Spleen (tissue), 13 donors: ENCODE measurements at places on chromosomes 2 and 18.
A peak's percentile ranks its signal among the peaks of the same experiment; 100 is the strongest.

GRCh38 chr2:149540138-149540537 lies 47.4 kb downstream of the MMADHC start:
- DNase-seq, result no peak

DNA sequence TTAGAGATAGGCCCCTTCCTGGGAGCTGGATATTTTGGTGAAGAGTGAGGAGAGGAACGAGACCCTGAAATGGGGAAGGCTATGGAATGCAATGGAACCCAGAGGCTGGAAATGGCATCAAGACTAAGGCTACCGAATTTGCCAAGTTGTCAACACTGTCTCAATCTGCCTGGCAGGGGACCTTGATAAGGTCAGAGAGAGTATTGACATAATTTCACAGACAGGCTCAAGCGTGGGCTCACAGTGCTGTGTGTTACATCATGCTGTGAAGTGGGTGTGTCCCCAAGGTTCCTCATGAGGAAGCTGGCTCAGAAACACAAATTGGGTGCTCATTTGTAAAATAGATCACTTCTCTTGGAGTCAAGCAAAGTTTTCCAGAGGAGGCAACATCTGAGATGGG lies 51.8 kb upstream of the CYRIA start:
- DNase-seq, result no peak

DNA sequence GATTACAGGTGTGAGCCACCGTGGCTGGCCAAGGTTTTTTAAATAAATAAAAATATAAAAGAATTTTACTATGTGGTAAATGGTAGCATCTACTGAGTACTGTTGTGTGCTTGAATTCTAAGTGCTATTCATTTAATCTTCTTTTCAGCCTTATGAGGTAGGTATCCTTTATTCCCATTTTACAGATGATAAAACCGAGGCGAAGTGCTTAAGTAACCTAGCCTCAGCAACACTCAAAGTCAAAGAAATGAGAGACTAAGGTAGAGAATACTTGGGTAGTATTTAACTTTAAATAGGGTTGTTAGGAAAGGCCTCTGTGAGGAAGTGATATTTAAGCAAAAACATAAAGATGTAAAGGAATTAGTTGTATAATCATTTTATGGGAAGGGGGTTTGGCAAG lies 5.7 kb upstream of the THOC1 start:
- DNase-seq, result no peak

- no peak for DNase-seq
Measured at GRCh38 chr2:38237311-38237710, 139.8 kb downstream of the ATL2 start.

DNA sequence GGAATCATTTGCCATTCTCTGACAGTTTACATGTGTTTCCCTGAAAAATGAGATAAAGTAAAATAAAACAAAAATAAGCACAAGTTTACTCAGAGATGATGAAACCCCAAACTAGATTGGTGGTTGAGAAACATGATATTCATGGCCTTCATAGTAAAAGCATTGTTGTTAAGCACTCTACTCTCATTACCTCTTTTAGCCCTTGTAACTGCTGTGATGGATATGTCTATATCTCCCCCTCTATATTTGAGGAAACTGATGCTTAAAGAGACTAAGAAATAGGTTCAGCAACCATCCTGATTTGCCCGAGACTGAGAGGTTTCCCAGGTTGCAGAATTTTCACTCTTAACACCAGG lies 33.9 kb upstream of the GALNT3 start:
- DNase-seq, result no peak

DNA sequence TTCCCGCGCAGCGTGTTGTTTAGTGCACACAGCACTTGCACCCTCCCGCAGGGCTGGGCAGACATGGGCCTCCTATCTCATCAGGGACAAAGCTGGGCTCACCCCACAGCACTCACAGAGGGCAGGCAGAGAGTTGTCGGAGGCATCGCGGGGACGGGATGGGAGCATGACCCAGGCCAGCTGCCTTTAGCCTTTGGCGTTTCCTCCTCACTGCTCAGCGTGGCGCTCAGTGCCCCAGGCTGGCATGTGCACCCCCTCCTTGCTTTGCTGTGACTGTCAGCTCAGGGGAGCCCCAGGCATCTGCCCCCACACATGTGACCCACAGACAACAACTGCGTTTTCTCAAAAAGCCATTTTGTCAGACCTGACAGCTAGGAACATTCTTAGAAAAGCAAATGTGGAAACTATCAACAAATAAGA lies 101.1 kb downstream of the RNF144A start:
- no peak for DNase-seq

GRCh38 chr18:33839452-33840211 lies 261.6 kb downstream of the ASXL3 start:
- no peak for DNase-seq

DNA sequence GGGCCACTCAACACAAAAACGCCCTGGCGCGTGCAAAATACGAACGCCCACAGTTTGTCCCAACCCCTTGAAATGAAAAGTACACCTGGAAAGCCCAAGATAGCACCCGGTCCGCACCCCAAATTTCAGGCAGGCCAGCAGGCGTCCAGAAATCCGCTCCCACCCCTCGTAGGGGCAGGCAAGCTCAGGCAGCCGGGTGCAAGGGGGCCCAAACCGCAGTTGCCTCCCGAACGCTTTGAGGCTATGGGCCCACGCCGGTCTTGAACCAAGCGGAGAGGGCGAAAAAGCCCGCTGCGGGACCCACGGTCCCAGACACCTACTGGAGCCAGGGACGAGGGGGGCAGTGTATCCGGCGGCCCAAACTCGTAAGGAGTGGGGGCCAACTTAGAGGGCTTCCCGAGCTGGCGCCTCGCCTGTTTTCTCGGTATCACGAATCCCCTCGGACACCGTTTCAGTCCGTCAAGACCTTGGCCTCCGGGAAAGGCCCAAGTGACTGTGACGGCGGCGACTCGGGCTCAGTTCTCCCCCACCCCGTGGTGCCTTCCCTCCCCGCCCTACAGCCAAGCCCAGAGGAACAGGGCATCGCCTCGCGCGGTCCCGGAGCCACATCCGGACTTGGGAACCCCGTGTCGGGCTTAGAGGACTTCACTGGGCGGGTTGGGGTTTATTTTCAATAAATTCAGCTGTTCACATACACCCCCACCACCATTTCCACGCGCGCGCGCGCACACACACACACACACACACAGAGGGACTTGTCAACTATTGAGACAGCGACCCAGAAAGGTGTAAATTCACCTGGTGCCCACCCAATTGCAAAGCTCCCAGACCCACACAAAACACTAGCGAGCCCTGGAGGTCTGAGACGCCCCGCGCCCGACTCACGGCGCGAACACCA lies 6.2 kb upstream of the SATB2 start:
- DNase-seq, result peak; percentile 77

GRCh38 chr2:71348302-71348701 lies 16.7 kb downstream of the ZNF638 start:
- DNase-seq, result no peak

DNA sequence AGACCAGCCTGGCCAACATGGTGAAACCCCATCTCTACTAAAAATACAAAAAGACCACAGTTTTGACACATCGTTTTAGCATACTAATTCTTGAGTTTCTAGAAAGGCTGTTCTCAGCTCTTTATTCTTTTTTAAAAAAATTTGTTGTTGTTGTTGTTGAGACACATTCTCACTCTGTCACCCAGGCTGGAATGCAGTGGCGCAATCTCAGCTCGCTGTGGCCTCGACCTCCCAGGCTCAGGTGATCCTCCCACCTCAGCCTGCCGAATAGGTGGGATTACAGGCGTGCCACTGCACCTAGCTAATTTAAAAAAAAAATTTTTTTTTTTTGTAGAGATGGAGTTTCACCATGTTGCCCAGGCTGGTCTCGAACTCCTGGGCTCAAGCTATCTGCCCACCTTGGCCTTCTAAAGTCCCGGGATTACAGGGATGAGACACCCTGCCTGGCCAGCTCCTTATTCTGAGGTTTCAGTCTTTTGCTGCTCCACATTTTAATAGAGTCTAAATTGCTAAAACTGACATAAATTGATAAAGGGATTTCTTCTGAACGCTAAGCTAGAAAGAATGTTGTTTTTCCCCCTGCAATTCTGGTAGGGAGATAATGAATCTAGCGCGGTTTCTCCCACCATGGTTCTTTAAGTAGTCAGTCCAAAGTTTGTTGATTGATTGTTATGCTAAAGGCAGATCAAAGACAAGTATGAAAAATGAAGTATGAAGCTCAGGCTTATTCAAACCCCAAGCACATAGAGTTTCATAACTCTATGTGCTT lies 32.6 kb upstream of the CABLES1 start:
- DNase-seq, result peak; percentile 28

- peak; percentile 65 for DNase-seq
Measured at GRCh38 chr2:46813020-46813415, 102.6 kb downstream of the MCFD2 start.

- no peak for DNase-seq
Measured at GRCh38 chr2:168798888-168799410, 3.5 kb upstream of the NOSTRIN start.

DNA sequence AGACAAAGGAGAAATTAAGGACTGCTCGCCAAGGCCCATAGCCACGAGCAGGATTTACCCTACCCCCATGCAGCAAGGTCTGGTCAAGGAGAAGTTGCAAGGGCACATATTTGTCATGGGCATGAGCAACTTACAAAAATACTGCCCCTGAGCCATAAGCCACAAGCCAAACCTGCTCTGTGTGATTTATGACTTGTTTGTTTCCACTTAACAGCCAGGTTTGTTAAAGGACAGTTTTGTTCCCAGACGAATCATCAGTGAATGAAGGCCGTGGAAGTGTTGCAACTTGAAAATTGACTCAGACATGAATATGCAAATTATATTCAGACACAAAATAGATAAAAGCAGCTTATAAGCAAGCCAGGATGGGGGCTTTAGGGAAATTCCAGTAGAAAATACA lies 31.3 kb upstream of the EVA1A start:
- DNase-seq, result no peak

GRCh38 chr2:157182834-157183396 lies 74.6 kb upstream of the GALNT5 start:
- DNase-seq, result no peak

DNA sequence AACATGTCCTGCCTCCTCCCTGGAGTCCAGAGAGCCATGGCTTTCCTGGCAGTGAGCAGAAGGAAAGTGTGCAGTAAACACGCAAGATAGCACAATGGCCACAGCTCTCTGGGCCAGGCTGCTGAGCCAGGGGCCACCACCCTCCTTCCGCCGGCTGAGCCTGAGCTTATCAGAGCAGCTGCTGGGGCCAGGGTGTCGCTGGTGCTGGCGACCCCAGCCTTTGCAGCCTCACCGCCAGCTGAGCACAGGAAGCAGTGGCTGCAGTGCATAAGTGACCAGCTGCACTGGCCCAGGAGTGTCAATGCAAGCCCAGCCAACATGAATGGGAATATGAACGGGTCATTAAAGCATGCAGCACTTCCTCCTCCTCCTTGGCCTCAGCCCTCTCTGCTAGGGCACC lies 172.0 kb downstream of the ZFP36L2 start:
- peak; percentile 79 for DNase-seq

DNA sequence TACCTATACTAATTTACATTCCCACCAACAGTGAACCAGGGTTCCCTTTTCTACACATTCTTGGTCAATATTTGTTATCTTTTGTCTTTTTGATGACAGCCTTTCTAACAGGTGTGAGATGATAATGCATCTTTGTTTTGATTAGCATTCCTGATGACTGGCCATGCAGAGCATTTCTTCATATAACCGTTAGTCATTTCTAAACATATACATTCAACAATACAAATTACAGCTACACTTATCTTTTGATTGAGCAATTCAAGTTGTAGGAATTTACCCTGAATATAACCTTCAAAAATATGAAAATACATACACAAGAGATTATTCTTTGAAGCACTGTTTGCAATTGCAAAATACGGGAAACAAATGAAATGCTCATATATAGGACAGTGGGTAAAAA lies 94.9 kb downstream of the TMEM131 start:
- no peak for DNase-seq

- DNase-seq, result no peak
Measured at GRCh38 chr2:132896073-132896472, 226.1 kb upstream of the LYPD1 start.

- no peak for DNase-seq
Measured at GRCh38 chr2:203164311-203164935, 74.4 kb upstream of the CYP20A1 start.

- no peak for DNase-seq
Measured at GRCh38 chr18:60905699-60906098, 427.5 kb upstream of the CDH20 start.

DNA sequence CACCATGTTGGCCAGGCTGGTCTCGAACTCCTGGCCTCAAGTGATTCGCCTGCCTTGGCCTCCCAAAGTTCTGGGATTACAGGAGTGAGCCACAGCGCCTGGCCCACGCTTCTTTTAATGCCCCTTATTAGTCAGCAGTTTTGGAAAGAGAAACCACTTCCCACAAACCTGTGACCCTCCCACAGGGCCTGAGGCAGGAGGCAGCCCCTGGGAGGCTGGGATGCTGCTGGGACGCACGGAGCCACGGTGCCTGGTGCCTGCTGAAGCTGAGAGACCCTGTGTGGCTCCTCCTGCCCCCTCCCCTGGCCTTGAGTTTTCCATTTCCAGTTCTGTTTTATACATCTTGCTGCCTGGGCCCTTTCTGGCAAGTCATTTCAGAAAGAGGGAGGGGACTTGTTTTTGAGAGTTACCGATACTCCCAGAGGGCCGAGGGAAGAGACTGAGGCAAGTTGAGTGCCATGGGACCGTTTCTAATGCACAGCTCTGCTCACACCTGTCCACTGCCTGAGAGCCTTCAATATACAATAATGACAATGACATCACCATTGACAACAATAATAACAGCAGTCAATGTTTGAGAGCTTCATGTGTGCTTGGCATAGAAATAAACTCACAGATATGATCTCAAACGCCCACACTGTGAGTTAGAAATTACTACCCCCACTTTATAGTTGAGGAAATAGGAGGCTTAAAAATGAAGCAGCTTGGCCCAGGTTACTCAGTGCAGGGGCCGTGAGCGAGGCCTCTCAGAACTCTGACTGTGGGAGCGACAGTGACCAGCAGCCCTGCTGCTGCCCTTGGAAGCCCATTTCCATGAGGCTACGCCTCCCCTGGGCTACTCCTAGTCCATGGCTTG lies 78.1 kb upstream of the YWHAQ start:
- DNase-seq, result no peak

- no peak for DNase-seq
Measured at GRCh38 chr2:113370478-113371091, 66.9 kb upstream of the ZNG1B start.

DNA sequence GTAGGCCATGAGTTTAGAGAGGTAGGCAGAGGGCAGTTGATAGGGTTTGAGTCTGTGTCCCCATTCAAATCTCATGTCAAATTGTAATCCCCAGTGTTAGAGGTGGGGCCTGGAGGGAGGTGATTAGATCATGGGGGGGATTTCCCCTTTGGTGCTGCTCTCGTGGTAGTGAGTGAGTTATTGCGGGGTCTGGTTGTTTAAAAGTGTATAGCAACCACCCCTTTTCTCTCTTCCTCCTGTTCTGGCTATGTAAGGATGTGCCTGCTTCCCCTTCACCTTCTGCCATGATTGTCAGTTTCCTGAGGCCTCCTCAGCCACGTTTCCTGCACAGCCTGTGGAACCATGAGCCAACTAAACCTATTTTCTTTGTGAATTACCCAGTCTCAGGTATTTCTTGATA lies 25.5 kb downstream of the MARCHF4 start:
- no peak for DNase-seq
